ENCODE measurements at places on chromosomes 12 and 14. TPM values are rescaled to one million over a fixed set of nuclear protein-coding genes. Genes with fewer than 3 reads are reported as not detected.

Gene ETV6
- total RNA-seq, result 26.7 TPM

Gene OR4K1
- total RNA-seq, result not detected

Gene ASCL1
- total RNA-seq, result 0.50 TPM

DNA sequence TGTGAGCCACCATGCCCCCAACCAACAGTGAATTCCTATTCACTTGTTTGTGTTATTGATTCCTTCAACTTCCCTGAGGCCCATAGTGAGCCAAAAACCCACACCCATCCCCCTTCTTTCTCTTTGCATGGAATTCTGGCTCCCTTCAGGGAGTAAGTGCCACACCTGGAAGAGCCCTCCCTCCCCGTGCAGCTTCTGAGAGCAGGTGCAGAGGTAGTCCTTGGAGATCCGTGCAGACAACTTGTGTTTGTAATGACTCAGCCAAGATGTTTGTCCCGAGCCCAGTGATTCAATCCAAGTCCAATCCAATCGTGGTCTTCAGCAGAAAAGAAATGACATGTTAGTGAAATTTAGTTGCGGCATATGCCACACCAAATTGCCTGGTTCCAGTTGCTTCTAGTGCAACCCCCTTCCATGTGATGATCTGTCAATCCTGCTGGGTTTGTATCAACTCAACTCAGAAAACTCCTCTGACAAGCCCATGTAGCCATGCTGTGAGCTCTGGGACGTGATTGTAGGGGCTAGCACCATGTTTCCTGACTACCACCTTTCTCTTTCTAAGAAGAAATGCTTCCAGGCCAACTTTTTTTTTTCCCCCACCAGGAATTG lies 27.5 kb downstream of the GPRC5A start:
- no peak for DNase-seq

GRCh38 chr14:27384124-27384523 lies 786.3 kb upstream of the NOVA1 start:
- DNase-seq, result no peak

DNA sequence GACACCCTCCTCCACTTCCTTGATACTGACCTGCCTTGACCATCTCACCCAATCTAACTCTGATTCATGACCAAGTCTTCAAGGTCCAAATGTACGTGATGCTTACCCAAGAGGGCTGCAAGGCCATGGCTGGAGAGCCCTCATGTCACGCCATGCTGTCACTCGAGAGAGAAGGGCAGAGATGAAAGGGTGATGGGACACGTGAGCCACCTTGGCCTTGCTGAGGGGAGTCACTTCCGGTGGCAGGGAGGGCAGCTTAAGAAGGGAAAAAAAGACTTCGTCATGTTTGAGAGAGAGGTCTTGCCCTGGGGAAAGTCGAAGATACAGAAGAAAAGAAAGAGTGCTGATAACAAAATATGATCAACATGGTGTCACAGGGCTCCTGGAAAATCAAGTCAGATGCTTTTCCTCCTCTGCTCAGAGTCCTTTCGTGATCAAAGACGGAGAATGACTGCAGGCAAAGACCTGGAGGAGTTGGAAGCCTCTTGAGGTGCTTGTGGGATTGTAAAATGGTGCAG lies 3.3 kb upstream of the SCARB1 start:
- DNase-seq, result no peak

DNA sequence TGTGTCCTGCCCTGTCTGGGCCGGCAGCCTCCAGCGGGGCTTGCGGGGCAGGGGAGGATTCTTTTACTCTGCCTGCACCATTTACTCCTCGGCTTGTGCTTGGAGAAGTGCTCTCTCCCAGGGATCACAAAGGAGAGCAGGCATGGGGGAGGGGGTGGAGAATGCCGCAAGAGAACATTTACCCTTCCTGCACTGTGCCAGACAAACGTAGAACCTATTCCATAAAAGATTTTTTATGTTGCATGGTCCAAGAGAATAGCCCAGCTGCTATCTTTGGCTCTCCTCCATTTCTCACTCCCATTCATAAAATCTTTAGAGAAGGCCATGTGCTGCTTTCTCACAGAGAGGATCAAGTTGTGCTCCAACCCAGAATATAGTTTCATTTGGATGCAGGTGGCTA lies 159.4 kb downstream of the SPTSSA start:
- DNase-seq, result peak; percentile 40

GRCh38 chr14:72518809-72519377 lies 375.0 kb downstream of the DPF3 start:
- no peak for DNase-seq

DNA sequence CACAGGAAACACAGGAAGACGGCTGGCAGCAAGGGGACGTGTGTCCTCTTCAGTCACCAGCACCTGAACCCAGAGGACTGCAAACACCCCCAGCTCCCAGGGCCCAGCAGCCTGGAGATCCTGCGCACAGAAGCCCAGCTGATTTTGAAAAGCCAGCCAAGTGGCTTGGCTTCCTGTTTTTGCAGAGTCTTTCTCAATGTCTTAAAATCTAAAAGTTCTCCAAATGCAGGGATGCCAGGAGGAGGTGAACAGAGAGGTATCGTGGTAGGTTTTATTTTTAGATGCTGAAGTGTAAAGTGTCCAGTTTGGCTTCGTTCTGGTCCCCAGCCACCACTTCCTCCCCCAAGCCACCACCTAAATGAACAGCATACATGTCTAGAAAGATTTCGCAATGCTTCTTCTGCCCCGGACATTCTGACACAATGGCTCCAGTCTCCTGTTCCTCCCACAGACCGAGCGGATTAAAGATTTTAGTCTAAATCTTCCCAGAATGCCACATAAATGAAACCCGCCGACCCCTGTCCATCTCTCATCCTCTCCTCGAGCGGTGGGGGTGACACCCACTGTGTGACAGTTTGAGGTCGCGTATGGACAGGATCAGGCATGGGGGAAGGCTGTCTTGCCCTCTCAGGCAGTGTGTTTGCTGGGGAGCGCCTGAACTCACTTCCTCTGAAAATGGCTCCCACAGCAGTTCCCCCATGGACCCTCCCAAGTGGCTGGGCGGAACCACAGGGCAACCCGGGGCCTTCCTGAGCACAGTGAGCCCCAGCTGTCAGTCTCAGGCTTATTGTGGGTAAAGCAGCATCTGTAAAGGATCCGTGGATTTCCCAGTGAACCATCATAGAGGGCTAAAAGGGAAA lies 41.6 kb downstream of the ITPK1 start:
- DNase-seq, result no peak

DNA sequence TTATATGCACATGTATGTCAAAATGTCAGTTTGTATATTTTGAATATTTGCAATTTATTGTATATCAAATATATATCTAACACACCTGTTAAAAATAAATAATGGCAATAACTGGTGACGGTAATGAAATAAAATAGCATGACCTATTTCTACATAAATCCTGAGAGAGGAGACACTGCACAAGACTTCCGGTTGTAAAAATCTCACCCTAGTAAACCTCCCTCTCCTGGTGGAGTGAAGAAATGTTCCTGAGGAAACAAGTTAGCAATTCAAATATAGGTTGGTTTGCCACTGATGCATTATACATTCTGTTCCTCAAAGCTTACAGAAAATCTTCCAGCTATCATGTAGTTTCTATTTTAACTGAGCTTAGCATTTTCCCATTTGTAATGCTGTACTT lies 166.1 kb upstream of the SYT10 start:
- DNase-seq, result no peak

- DNase-seq, result no peak
These were observed 47.6 kb upstream of the ZFP36L1 start for GRCh38 chr14:68840454-68840853.

- DNase-seq, result no peak
These were observed 33.6 kb upstream of the PLEKHA5 start for GRCh38 chr12:19095756-19096480.

GRCh38 chr12:46661110-46661845 lies 164.5 kb downstream of the SLC38A4 start:
- DNase-seq, result peak; percentile 33

DNA sequence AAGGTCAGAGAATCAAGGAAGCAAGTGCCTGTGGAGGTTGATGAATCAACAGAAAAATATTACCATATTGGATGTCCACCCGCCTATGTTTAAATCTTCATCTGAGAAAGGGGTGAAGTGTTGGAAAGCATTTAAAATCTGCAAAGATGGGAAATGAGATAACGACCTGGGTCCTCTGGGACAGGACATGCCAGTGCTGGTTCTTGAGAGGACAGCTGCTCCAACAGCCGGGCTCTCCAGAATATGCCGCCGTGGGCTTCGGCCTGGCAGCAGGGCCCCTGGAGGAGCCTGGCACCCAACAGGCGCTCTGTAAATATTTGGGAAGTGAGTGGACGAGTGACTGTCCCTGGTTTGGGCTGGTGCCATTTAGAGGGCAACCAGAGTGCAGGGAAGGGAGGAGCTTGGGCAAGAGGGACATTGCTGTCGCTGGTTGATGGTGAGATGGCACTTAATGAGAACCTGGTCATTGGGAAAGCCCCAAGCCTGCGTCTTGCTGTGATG lies 129.9 kb downstream of the KCNA5 start:
- DNase-seq, result no peak

DNA sequence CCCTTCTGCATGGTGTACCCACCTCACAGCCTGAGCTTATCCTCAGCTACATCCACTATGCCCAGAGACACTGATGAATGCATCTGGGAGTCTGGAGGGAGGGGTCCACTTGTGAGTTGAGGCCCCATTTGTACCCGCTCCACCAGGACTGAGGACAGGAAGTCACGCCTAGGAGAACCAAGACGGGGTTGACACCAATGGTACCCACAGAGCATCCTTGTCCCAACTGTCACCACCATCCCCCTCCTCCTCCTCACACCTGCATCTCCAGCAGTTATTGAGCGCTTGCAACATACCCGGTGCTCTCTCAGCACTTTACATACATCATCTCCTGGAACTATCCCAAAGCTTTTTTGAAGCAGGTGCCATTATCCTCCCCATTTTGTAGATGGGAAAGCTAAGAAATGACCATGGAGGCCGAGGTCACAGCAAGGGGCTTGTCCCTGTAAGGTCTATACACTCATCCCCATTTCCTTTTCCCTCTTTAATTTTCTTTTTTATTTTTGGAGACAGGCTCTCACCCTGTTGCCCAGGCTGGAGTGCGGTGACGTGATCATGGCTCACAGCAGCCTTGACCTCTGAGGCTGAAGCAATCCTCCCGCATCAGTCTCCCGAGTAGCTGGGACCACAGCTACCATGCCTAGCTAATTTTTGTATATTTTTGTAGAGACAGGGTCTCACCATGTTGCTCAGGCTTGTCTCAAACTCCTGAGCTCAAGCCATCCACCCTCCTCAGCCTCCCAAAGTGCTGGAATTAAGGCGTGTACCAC lies 31.7 kb downstream of the DGLUCY start:
- DNase-seq, result no peak

GRCh38 chr14:30210630-30211029 lies 283.0 kb upstream of the PRKD1 start:
- no peak for DNase-seq

DNA sequence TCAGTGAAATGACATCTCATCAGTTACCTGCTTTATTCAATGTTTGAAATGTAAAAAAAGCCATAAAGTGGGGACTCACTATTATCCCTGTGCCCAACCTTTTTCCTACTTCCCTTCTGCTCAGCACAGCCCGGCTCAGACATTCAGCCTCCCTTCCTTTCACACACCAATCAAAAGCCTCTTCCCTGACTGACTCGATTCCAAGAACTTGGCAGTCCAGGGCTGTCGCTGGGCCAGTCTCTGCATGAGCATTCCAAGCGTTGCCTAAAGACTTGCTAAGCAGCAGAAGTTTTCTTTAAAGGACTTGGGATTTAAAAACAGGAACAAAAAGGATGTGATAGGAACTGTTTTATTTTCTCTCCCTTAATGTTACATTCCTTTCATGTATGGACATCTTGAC lies 22.7 kb downstream of the ITPR2 start:
- DNase-seq, result peak; percentile 47

Gene DGLUCY
- 148 TPM for total RNA-seq
